ENCODE measurements at places on chromosomes 6 and 20.

- no peak for DNase-seq
Measured at GRCh38 chr20:1587781-1588532, 30.5 kb upstream of the SIRPD start.

DNA sequence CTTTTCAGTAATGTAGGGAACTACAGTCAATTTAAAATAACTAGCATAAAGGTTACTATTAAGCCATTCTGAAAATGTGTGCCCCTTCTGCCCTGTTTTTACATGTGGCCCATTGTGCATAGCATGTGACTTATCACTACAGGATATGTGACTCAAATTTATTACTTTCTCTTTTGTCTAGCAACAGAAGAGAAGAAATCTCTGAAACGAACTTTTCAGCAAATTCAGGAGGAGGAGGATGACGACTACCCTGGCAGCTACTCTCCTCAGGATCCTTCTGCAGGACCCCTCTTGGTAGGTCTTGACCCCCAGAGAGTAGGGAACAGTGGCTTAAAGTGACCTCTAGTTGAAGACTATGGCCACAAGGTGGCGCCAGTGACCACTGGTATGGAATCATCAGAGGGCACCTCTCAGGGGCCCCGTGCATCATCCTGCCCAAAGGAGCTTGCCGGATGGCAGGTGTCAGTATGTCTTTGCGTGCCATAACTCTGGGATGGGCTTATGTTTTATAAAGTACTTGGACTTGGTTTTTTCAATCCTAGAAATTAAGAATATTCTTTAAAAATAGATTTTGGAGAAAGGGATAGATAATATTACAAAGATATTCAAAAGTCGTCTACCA, 23.9 kb downstream of the RPRD1B start:
- DNase-seq, result peak; percentile 75

DNA sequence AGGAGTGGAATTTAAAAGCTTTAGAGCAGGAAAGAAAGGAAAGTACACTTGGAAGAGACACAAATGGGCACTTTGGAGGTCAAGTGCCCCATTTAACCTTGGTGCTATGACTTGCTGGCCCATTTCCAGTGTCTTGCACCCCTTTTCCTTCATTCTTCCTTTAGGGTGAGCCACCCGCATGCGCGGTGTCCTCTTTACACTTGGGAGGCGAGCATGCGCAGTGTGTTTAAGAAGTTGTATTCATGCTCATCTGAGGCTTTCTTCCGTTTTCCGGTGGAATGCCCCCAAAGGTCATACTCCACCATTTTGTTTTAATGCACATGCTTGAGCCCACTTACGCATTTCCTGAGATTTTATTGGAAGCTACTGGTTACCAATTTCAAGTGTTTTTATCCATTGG, 29.1 kb downstream of the TMEM170B start:
- no peak for DNase-seq

- DNase-seq, result peak; percentile 98
Measured at GRCh38 chr6:85360794-85361642, 88.9 kb upstream of the NT5E start.

GRCh38 chr6:103335412-103335811, 1524.3 kb downstream of the HACE1 start:
- DNase-seq, result no peak

- no peak for DNase-seq
Measured at GRCh38 chr6:6931071-6932025, 176.4 kb upstream of the RREB1 start.
